GM12891 (cell line): ENCODE measurements at places on chromosomes 3 and 15.
A peak's percentile ranks its signal among the peaks of the same experiment; 100 is the strongest.

DNA sequence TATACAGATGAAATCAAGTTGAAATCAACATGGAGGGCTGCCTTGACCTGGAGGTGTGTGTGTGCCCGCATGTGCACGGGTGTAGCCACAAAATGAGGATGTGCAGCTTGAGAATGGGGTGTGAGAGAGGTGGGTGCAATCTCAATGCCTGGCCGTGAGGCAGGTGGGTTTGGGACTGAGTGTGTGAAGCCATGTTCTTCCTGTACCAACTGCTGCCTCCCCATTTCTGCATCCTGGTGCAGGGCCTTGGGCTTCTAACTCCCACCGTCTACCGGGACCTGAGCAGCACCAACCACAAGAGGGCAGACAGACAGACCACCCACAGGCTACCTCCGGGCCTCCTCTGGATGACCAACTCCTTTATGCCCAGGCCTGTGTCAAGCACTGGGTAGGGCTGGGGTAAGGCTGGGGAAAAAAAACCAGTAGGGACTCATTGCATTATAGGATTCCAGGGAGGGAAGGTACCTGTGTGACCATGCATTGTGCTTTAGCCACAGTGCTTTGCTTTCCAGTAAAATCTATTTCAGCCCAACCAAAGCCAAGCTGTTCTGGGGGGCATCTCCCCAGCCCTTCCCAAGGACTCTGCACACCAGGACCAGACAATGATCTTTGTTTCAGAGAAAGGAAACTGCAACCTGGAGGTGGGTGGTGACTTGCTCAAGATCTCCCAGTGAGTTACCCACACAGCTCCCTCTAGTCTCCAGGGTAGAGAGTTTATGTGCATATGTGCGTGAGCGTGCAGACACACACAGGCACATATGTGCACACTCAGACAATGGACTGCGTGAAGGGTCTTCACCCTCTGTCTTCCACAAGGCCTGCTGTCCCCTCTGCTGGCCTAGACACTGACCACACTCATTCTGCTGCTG is 162.2 kb upstream of the TLE3 start:
- DNase-seq = no peak

DNA sequence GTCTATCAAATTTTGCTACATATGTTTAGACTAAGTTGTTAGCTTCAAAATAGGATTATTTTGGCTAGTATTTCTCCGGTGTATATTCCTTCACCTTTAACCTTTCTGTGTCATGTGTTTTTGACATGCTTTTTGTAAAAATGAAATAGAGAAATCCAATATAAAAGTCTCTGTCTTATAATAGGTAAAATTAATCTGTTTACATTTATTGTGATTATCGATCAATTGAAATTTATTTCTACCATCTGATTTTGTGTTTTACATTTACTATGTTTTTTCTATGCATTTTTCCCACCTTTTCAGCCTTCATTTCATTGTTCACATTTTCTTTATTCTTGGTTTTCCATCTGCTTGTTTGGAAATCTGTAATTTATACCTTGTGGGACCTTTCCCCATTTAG is 11.7 kb upstream of the LHFPL4 start:
- DNase-seq = no peak

DNA sequence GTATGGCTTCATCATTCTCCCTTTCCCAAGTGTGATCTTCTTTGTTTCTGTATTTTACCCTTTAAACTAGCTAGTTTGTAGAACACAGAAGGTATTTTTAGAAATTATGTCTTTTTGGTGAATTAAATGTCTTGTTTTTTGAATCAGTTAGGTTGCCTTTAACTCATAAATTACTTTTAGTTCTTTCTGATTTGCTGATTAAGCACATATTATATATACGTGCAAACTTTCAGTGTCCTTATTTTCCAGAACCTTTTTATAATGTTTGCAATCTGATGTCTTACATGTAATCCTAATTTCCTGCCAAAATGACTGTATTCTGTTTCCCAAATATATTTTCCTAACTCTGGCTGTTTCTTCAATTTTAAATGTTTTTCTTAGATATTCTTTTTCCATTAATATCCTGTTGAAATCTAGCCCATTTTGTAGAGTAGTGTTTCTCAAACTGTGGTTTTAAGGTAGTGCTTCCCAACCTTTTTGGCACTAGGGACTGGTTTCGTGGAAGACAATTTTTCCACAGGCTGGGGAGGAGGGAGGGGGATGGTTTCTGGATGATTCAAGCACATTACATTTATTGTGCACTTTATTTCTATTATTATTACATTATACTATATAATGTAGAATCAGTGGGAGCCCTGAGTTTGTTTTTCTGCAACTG is 51.8 kb downstream of the CHD2 start:
- DNase-seq = no peak

- peak; percentile 56 for DNase-seq
These were observed 24.3 kb upstream of the FLNB start for GRCh38 chr3:57983734-57984518.

- DNase-seq = peak; percentile 43
These were observed 29.5 kb upstream of the ZNF710 start for GRCh38 chr15:89971592-89971997.

DNA sequence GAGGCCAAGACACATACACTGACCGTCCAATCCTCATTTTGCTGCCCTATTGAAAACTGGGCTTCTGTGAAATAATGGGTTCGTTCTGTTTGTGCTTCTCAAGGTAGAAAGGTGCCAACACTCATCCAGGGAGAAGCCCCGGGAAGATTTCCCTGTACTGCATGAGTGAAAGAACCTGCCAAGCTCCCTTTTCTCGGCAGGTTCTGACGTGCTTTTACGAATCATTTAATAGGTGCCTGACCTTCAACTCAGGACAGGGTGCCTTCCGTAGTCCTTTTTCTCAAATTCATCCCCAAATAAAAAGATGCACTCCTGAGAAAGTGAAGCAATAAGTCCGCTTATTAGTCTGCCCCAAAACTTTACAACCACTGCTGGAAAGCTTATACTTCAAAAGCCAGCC is 64.2 kb downstream of the B3GNT5 start:
- no peak for DNase-seq
